ENCODE measurements at places on chromosomes 2 and 18.
A peak's percentile ranks its signal among the peaks of the same experiment; 100 is the strongest.

GRCh38 chr2:238808761-238809160 lies 39.1 kb upstream of the TWIST2 start:
- no peak for DNase-seq

- DNase-seq: no peak
Observed at GRCh38 chr2:46150445-46150955, 146.7 kb upstream of the EPAS1 start.

DNA sequence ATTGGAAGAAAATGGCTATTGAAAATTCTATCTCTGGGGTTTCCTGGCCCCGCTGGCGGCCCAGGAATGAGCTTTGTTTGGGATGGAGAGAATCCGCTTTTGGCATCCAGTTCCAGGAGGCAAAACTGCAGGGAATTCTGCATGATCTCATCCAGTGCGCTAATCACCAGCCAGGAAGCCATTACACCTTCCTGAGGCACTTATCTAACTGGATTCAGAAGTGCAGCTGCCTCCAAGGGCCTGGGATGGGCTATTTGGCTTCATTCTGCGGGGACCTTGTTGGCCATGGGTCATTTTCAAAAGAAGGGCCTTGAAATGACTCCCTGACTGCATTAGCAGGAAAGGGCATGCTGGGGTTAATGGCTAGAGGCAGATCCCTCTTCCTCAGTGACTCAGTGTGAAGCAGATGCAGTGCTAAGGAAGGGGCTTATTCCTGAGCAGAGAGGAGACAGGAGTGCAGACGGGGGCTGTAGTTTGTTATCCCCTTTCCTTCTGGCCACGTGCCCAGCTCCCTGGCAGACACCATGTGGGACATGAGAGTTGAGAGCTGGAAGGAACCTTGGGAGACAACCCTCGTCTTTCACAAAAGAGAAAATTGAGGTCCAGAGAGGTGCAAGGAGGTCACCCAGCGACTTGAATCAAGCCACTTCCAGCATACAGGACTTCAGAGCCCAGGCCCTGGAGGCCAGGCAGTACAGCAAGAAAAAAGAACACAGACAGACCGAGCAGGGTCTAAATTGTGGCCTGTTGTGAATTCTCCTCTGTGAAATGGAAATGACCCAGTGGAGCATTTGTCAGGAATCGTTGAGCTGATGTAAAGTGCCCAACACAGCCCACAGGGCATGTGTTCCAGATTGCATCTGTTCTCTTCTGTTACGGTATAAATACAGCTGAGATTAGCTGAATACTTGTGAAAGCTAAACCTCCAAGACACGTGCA lies 161.8 kb downstream of the PRKCE start:
- no peak for DNase-seq

DNA sequence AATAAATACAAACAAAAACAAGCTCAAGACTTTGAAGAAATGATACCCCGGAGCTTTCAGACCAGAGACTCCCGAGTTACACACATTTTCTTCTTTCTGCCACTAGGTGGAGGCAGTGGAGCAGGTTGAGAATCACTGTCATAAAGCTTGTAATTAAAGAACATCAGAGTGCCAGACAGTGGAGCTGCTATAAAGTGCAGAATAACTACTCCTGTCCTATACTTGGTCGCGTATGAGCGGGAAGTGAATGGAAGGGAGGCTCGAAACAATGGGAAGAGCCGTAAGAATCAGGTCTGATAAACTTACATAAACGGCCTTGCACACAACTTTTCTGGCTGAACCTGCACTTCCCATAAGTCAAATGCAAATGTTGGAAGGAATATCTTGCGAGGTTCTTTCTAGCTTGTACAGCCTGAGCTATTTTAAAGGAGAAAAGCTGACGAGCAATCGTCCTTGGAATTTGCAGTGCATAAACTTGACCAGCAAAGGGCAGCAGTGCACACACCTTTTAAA lies 189.0 kb downstream of the RPIA start:
- DNase-seq: no peak

DNA sequence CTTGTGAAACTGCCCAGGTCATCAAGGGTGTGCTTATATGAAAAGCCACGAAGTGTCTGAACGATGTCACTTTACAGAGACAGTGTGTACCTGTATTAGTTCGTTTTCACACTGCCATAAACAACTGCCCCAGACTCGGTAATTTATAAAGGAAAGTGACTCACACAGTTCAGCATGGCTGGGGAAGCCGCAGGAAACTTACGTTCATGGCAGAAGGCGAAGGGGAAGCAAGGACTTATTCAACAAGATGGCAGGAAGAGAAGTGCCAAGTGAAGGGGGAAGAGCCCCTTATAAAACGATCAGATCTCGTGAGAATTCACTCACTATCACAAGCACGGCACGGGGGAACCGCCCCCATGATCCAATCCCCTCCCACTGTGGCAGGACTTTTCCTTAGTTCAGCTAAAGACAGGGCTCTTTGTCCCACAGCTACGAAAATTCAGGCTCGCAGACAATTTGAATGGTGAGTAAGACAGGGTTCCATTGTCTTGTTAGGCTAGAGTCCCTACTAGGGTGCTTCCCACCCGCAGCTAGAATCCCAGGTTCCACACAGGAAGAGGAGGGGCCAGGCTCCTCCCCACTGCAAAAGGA lies 20.1 kb downstream of the TMEM177 start:
- no peak for DNase-seq

- DNase-seq: no peak
Observed at GRCh38 chr2:104749856-104750460, 104.0 kb upstream of the POU3F3 start.

GRCh38 chr18:75123113-75123512 lies 85.8 kb downstream of the PTGR3 start:
- DNase-seq: peak; percentile 27

DNA sequence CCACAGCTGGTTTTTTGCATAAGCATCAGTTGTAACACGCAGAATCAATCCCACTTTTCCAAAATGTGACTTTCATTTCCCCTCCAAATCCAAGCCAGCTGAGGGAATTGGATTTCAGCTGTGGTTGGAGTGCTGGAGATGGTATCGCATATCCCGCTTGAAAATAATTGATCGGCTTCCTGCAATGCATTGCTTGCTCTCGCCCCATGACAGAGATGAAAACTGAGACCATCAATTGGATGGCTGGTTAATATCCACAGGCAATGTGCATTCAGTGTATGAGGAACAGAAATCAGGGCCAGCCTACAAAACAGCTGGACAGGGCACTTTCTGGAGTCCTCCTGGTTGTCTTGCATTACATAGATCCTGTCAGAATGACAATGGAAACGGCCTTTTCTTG lies 135.3 kb downstream of the MAIP1 start:
- DNase-seq: no peak

DNA sequence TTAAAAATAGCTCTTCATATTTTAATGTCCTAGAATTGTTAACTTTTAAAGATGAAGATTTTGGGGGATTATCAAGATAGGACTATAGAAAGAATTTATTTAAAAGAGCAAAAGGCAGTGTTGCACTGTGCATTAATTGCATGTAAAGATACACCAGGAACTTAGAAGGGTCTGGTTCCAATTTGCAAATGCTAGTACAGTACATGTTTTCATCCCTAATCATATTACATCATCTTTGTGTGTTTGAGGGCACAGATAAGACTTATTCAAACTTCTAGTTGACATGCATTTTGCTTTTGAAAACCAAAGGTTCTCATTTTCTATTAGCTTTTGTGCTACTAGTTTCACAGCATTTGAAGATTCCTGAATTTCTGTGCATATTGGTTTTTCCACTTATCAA lies 231.7 kb upstream of the LYPD1 start:
- no peak for DNase-seq

DNA sequence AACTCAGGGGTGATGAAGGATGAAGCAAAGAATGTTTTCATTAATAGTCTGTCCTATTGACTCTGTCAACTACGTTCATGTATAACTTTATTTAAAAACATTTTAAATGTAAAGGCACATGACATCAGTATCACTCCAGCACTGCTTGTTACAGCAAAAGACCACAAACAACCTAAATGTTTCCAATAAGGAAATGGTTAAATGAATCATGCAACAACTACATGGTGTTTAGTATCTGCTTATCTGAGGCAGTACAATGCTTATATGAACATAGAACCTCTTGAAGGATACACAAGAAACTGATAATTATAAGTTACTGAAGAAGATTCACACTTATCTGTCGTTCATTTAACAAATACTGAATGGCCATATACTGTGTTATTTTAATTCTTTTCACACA lies 8.4 kb downstream of the BARD1 start:
- DNase-seq: no peak

GRCh38 chr2:173414823-173415322 lies 60.2 kb downstream of the CDCA7 start:
- no peak for DNase-seq

GRCh38 chr2:54641988-54642387 lies 81.5 kb upstream of the EML6 start:
- peak; percentile 94 for DNase-seq

- no peak for DNase-seq
Observed at GRCh38 chr18:45688833-45689232, 35.1 kb upstream of the SLC14A1 start.

- no peak for DNase-seq
Observed at GRCh38 chr2:173588931-173589369, 234.3 kb downstream of the CDCA7 start.

GRCh38 chr2:69214898-69215297 lies 172.1 kb downstream of the GFPT1 start:
- no peak for DNase-seq

DNA sequence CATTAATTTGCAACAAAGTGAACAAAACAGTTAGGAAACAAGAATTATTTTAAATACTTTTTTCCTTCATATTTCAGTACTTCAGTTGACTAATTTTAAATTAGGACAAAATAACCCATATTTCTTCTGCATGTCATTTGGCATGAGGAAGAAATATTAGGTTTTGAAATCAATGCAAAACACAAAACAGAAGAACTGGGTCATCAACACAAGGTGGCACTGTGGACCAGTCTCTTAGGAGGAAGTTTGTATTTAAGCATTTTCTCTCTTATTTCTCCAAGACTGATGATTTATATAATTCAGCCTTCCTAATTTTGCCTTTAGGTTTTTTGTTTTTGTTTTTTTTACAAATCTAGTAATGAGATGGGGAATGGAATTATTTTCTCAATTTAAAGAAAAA lies 352.8 kb upstream of the KCNH7 start:
- DNase-seq: no peak

DNA sequence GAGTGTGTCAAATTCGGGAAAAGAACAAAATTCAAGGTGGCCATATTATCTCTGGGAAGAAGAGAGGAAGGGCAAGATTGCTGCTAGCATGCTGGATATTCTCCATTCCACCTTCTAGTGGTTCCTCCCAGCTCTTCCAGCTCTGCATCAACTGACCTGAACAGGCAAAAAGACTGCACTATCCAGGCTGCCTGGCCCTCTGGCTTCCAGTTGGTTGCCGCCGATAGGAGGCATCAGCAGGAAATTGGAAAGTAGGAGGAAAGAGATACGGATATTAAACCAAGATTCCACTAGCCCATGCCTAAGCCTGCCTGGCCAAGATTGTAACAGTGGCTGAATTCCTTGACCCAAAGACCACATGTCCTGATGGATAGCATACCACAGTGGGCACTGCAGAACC lies 1.7 kb upstream of the RTTN start:
- no peak for DNase-seq

GRCh38 chr2:83587309-83587708 lies 871.8 kb downstream of the SUCLG1 start:
- no peak for DNase-seq

GRCh38 chr2:145460112-145460511 lies 940.2 kb upstream of the ZEB2 start:
- DNase-seq: no peak

DNA sequence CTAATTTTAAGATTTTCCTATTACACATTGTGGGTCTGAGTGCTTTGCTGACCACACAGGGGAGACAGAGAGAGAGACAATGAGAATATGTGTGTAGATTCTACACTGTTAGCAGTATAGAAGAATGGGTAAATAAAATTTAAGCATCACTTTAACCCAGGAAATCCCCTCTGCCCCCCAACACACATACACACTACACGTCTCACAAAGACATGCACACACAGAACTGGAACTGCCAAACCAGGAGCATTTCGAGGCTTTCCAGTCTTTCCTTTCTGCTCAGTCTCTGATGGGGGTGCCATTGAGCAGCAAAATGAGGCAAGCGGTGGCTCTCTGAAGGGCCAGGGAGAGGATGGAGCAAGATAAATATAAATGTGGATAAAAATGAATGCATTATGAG lies 2.5 kb downstream of the MERTK start:
- no peak for DNase-seq

- no peak for DNase-seq
Observed at GRCh38 chr2:16185801-16186272, 245.5 kb downstream of the MYCN start.

DNA sequence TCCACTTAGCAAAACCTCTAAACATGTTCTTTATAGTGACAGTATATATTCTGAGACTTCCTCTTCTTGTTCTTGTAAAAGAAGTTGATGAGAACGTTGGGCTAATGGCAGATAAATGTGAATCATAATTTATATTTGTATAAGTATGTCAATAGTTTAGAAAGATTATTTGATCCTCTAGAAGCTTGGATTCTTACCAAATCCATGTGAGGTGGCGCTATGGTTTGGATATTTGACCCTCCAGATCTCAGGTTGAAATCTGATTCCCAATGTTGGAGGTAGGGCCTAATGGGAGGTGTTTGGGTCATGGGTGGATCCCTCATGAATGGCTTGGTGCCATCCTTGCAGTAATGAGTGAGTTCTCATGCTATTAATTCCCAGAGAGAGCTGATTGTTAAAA lies 29.8 kb upstream of the SCN1A start:
- no peak for DNase-seq

- no peak for DNase-seq
Observed at GRCh38 chr18:6949800-6950586, 167.6 kb downstream of the LAMA1 start.

- DNase-seq: no peak
Observed at GRCh38 chr2:127071901-127072328, 35.0 kb downstream of the BIN1 start.

GRCh38 chr2:84836215-84836614 lies 44.7 kb downstream of the TRABD2A start:
- DNase-seq: no peak

DNA sequence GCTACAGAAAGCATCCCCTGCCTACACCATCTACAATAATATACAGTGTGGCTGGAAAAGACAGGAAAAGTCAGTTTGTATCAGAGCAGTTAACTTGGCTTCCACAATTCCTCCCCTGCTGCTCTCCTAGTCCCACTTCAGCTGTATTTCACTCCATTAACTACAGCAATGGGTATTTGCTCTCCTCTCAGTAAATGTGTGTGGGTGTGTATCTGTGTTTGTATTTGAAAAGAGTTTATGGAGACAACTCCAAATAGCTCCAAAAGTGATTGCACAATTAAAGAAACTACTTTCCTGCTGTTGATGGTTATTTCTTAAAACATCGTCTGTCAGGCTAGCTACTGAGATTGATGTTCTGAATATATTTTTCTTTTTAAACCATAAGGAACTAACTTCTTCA lies 333.7 kb upstream of the FIGN start:
- no peak for DNase-seq

GRCh38 chr2:30692829-30693275 lies 114.4 kb downstream of the CAPN13 start:
- DNase-seq: peak; percentile 44

- no peak for DNase-seq
Observed at GRCh38 chr2:101305035-101305434, 3.5 kb downstream of the RNF149 start.

GRCh38 chr2:9703085-9703678 lies 72.4 kb upstream of the YWHAQ start:
- DNase-seq: no peak
